ENCODE measurements at places on chromosomes 4 and X.

- DNase-seq: no peak
Observed at GRCh38 chrX:151396042-151396824, 773 bp upstream of the VMA21 start.

DNA sequence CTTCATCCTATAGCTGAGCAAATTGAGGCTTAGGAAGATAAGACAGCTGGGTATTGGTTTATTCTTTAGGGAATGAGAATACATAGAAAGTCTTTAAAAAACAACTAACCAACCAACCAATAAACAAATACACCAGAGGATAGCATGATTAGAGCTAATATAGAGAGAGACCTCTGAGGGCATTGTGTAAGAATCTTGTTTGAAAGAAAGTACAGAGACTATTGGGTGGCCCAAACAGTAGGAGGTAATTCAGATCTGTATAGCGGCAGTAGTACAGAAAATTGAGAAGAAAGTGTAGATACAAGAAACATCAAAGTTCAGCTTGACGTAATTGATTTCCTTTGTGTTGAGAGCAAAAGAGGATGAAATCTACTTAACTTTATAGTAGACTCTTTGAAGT is 1951.0 kb upstream of the ADGRL3 start:
- DNase-seq: no peak

DNA sequence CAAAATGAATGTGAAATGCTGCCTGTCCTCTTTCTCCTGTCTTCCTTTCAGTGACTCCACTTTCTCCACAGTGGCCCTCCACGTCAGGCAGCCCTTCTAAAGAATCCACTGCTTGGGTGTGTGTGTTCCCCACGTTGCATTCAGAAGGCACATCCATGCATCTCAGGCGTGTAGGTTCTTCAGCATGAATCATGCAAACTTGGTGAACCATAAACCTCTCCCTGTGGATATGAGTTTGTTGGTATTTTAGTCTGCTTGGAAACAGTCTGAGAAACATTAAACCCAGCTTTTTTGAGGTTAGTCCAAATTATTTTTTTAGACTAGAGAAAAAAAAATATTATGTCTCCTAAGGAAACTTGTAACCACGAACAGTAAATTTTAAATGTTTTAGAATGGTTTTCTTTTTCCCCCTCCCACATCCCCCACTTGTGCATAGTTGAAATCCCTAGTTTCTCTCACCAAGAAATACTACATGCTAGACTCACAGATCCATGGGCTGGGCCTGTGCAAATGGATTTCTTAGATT is 251.6 kb downstream of the CBR4 start:
- DNase-seq: no peak

GRCh38 chrX:119015407-119016237 is 41.2 kb downstream of the LONRF3 start:
- no peak for DNase-seq

GRCh38 chr4:4696530-4696929 is 154.7 kb upstream of the STX18 start:
- DNase-seq: no peak

DNA sequence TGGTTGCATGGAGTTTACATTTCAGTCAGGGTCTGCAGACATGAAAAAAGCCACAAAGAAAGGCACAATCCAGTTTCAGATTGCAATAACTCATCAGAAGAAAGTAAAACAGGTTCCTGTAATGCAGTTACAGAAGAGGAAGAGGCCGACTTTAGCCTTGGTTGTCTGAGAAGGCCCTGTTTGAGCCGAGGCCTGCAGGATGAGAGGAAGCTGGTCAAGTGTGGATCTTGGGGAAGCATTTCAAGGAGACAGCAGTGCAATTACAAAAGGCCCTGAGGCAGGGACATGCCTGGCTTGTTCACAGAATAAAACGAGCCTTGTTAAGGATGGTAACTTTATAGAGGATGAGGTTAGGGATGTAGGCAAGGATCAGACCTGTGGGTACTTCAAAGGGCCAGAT is 62.4 kb downstream of the AFF2 start:
- no peak for DNase-seq

GRCh38 chrX:110182362-110182761 is 135.5 kb downstream of the AMMECR1 start:
- DNase-seq: no peak

- no peak for DNase-seq
Observed at GRCh38 chr4:41204400-41204978, 9.9 kb downstream of the APBB2 start.

DNA sequence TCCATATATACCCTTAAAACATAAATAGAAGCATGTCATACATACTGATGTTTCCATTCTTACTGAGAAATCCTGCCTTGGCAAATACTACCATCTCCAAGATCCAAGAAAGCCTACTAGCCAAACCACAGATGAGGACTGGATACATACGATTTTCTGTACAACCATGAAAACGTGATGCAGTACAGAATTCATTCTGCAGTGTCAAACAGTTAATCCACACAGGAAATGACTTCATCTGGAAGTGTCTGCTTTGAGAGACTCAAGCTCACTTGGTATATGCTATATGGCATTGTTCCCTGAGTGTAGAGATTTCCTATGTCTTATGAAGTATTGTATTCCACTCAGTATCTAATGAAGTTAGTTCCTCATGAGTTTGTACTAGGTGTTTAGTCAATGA is 94.3 kb downstream of the CT47B1 start:
- DNase-seq: no peak

DNA sequence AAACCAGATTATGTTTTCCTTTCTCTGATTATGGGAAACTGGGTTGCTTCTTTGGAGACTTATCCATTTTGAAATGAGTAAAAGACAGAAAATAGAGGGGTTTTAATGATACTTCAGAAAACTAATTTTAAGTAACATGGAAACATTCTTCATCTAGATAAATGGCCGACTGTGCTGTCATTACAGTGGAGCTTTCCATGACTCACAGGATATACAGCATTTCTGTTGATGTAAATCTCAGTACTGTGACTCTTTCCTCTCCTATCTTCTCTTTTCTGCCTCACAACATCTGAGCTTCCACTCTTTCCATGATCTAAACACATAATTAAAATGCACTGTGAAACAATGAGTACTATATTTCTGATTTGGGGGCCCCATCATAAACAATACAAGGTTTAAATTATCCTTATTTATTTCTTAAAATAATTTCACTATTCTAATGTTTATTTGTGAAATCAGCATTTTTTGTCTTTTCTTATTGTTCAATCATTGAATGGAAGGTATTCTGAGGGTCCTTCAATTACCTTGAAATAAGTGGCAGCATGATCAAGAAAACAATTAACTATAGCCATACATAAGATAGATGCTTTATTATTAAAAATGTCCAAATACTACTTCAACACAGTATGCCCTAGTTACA is 19.3 kb downstream of the SEC24D start:
- DNase-seq: no peak

DNA sequence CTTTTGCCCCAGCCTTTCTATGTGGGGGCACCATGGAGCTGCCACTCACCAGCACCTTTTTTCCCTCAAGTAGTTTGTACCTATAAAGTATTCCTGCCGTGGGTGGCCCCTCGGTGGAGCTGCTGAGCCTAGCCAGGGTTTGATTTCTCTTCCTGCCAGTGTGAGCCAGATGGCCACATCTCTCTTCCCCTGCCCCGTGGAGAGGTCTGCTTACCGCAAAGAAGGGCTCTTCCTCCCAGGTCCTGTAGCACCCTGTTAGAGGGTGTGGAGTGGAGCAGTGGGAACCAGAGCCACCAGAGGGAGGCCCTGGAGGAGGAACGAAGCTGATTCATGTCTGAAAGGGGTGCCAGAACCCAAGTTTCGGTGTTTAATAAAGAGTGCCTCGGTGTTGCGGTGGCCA is 95.4 kb downstream of the PTTG2 start:
- DNase-seq: no peak

GRCh38 chrX:74784629-74785028 is 140.6 kb downstream of the NEXMIF start:
- no peak for DNase-seq

- peak; percentile 3 for DNase-seq
Observed at GRCh38 chr4:26131711-26132110, 189.1 kb upstream of the RBPJ start.

GRCh38 chr4:15703439-15703838 is 574 bp downstream of the BST1 start:
- no peak for DNase-seq

DNA sequence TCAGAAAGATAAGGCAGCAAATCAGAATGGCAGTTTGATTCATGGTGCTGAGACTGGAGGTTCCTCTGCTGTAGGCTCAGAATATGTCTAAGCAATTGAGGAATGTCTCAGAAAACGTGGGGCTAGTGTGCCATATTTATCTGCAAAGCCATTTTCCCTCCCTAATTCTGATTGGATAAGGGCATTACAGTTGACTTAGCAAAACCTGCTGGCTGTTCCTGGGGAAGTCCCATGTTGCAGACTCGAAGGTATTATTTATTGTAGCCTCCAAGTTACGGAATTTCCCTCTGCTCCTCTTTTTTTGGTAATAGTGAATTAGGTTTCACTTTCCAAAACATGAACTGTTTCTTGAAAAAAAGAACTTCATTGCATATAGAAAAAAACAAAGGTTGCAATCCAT is at the start of gene CXCL10:
Gene CXCL10 (minus strand): TSS at position 109 of the 400 bp plus-strand sequence. CDS start 66 bp downstream, at position 43.
- DNase-seq: no peak

DNA sequence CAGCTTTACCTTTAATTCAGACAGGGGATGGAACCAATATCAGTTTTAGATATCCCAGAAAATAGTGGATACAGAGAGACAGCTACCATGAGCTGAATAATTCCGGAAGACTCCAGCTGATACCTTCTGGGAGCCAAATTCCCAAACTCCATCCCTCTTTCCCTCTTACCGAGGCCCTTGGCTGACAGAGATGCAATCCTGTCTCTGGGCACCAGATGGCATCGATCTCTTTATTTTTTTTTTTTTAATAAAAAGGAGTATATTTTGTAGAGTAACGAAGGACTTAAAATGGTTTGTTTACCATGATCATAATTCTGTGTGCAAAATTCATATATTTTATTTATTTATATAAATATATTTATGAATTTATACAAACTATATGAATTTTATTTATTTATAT is 31.0 kb downstream of the RAB40A start:
- DNase-seq: no peak

GRCh38 chrX:68789966-68790365 is 38.9 kb upstream of the EFNB1 start:
- DNase-seq: no peak

- no peak for DNase-seq
Observed at GRCh38 chr4:41670530-41670929, 78.0 kb downstream of the PHOX2B start.

GRCh38 chrX:97692575-97692974 is 808.9 kb downstream of the RPA4 start:
- DNase-seq: no peak

DNA sequence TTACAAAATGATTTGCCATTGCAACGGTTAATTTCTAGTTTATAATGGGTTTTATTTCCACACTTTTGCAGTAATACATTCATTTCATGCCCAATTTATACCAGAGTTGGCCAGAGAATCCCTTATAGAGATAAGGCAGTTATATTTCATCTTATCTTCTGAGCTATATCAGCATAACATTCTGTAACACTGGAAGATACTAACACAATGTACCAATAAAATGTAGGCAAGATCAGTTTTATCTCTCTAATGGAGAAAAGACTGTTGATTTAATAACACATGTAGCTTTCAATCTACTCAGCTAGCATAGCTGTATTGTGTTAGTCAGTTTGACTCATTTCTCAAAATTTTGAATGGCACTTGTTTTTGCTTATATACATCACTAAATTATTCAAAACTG is 738.6 kb downstream of the TRAM1L1 start:
- DNase-seq: no peak

GRCh38 chrX:31929366-31929765 is 857.5 kb upstream of the FTHL17 start:
- DNase-seq: no peak

DNA sequence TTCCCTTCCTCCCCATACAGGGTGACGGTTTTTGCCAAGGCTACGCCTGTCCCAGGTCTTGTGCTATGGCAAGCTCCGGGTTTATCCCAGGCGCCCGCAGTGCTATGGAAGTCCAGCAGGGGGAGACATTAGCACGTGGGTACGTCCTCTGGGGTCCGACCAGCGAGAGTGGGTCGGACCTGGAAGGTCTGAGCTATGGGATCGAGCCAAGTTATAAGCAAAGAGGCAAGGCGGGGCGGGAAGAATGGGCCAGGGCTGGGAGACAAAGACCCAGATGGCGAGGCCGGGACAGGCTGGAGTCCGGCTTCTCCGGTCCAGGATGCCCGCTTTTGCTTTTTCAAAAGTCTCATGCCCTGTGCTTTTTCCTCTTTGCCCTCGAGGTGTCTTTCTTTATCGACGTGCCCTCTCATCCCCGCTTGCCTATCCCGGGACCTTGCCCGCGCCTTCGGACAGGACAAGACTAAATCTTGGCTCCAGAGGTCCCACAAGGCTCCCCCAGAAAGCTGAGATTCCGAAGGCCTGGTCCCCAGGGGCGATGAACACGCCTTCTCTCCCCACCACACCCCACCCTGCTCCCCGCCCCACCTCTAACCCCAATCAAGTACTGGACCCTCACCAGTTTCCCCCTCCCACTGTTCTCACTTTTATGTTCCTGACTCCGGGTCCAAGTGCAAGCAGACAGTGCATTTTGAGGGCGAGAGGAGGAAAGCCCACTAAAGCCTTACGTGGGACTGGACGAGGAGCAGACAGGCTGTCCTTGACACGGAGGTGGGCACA is 785 bp upstream of the EFNB1 start:
- DNase-seq: peak; percentile 24

DNA sequence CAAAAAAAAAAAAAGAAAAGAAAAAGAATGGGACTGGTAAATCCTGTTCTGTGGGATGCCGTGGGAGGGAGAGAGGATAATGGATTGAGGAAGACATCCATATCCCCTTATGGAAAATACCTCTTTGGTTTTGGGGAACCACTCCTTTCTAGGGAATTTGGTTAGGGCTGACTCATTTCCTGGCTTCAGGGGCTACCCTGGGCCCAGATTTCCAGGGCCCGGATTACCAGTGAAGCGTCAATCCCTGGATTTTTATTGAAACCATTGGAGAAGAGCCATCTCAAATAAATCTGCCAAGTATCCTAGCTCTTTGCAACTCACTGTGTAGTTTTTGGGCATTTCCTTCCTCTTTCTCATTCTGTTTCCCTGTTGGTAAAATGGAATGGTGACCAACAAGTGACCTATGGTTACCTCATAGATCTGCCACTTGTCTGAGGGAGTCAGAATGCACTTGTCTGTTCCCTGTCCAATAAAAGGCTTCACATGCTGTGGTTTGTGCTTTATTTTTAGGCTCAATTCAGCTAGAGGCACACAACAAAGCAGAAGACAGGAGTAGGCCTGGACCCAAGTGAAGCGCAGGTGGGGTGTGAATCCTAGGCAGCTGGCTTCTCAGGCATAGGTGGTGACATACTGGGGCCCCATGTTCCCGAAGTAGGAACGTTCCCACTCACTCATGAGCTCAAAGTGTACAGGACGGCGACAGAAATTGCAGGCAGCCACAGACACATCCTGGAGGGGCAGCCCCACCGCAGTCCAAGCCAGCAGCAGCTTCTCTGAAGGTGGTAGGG is 8.6 kb downstream of the APEX2 start:
- no peak for DNase-seq

DNA sequence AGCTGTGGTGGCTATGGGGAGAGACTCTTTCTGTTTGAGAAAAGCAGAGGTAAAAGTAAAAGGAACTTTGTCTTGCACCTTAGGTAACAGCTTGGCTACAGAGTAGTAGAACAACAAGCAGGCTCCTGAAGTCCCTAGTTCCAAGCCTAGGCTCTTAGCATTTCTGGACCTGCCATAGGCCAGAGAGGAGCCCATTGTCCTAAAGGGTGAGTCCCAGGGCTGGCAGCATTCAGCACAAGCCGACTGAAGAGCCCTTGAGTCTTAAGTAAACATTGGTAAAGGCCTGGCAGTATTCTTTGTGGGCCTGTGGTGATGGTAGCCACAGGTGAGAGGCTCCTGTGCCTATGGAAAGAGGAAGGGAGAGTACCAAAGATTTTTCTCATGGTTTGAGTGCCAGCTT is 38.2 kb downstream of the CSN3 start:
- no peak for DNase-seq

- DNase-seq: no peak
Observed at GRCh38 chrX:40097141-40097503, 636 bp downstream of the BCOR start.

All from activated CD8-positive, alpha-beta memory T cell treated with anti-CD3 and anti-CD28 coated beads for 1 hour (primary cell).